ENCODE measurements at places on chromosomes 12 and 14.

- no peak for DNase-seq
Measured at GRCh38 chr12:80935111-80935510, 2.6 kb downstream of the LIN7A start.

GRCh38 chr12:97968641-97969197 is 506.1 kb downstream of the RMST start:
- no peak for DNase-seq

GRCh38 chr12:103834942-103835341 is 6.1 kb downstream of the NT5DC3 start:
- DNase-seq, result no peak

DNA sequence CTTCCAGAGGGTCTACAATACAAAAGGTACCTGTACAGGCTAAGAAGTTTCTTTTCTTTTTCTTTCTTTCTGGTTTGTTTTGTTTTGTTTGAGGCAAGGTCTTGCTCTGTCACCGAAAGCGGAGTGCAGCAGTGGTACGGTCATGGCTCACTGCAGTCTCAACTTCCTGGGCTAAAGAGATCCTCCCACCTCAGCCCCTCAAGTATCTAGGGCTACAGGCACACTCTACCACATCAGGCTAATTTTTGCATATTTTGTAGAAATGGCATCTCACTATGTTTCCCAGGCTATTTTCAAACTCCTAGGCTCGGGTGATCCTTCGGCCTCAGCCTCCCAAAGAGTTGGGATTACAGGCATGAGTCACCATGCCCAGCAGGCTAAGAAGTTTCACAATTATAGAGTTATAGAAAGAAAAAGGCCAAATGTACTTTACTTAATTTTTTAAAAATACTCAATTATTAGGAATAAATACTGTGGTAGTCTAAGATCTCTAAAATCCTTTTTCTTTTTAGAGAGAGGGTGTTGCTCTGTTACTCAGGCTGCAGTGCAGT is 3.0 kb upstream of the PIGH start:
- no peak for DNase-seq

Data from NB4 (cell line).